Left forelimb (tissue), 1 donor: ENCODE measurements at places on chromosomes 2 and 18.

GRCh38 chr2:16661936-16662839 is 3.4 kb downstream of the CYRIA start:
- DNase-seq: no peak

GRCh38 chr2:159605441-159606178 is 10.7 kb downstream of the BAZ2B start:
- DNase-seq: no peak

DNA sequence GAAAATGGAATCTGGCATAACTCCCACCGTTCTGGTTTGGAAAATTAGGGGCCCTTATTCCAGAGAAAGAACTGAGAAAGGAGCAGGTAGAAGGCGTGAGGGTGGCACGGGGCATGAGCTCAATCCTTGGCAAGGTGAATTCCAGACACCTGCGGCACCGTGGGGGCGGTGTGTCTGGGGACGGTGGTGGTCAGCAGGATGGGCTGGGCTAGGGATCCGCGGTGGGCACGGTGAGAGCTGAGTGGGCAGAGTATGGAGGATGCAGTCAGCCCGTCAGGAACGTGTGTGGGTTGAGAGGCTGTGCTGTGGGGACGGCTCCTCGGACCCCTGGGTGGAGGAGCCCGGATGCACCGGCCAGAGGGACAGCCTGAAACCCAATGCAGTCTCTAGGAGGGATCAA is 61.1 kb downstream of the GNAL start:
- no peak for DNase-seq

- DNase-seq: no peak
These were observed 20.8 kb upstream of the MYO3B start for GRCh38 chr2:170157025-170157684.

- no peak for DNase-seq
These were observed 376.5 kb downstream of the TMEM182 start for GRCh38 chr2:103138123-103138901.

DNA sequence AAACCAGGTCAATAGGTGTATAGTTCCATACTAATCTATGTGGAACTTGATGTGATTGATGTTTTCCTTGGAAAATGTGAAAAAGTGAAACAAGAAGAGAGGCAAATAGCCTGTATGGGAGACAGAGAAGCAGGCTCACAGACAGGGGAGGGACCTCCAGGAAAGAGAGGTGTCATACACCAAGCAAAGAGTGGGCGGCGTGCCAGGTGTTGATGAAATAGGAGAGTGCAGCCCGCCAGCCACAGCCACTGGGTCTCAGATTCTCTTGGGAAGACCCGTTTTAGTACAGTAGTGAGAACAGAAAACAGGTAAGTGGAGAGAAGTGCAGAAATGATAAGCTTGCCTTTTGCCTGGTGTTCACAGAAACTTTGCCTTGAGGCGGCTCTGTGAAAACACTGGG is 301.9 kb downstream of the ZNF407 start:
- no peak for DNase-seq

DNA sequence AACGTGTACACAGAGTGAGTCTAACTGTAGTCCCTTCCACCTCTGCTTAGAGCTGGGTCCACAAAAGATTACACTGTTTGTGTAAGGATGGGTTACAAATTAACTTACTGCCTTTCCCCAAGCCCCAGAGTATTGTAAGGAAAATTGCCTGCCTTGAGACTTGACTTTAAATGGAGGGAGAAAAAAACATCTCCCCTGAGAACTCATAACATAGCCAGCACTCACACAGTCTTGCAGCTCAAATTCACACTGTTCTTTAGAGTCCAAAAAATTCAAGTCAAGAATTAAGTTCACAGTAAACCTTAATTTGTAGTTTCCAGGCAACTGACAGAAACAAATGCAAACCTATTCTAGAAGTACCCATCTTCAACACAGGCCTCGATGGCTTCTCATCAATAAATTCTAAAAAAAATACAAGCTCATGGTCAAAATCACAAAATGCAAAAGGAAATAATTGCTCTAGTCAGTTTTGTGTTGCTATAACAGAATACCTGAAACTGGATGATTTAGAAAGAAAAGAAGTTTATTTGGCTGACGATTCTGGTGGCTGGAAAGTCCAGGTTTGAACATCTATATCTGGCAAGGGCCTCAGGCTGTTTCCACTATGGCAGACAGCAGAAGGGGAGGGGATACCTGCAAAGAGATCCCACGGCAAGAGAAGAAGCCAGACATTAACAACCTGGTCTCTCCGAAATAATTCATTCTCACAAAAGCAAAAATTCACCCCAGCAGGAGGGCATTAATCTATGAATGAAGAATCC is 34.6 kb upstream of the TMEM17 start:
- DNase-seq: no peak

DNA sequence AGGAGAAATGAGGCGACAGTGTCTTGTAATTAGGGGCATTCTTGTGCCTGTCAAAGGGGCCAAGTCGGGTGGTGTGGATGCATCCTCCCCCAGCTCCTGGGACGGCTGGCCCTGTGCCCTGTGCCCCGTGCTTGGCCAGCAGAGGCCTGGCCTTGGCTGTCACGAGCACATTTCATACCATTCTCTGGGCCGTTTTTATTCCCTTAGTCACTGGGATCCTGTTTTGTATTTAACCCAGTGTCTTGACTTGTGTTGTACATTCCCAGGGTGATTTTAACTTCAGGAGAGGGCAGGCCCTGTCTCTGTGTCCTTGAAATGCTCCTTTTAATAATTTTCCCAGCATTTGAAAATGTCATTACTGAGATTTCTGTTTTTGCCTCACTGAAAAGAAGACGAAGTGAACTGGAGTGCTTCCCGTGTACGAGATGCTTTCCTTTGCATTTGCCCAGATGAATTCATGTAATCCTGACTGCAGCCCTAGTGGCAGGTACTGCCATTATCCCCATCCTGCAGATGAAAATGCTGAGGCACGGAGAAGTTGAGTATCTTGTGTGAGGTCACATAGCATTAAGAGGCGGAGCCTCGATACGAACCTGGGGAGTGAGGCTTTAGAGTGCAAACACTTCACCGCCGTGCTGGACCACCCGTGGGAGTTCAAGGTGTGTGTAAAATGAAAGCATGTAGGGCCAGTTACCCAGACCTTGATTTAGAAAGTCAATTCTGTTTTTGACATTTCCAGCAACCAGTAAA is 57.0 kb downstream of the SH3RF3 start:
- DNase-seq: no peak

DNA sequence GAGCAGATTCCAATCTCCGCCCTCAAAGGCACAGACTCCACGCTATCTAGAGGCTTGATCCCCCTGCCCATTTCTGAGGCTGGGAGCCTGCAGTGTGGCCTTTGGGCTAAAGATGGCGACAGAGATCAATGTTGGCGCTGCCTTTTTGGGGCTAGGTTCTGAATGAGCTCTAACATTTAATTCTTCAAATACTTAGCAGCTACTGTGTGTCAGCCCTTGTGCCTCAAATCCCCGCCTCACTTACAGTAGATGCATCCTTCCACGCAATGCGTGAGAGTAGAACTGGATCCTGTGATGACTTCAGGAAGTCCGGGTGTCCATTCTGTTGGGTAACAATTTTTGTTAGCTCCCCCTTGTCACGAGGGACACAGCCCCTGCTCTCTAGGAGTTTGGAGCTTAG is 12.4 kb downstream of the IL1F10 start:
- DNase-seq: no peak

GRCh38 chr2:56753182-56753581 is 569.4 kb downstream of the CCDC85A start:
- no peak for DNase-seq

GRCh38 chr2:62801814-62802523 is 96.5 kb downstream of the EHBP1 start:
- no peak for DNase-seq

DNA sequence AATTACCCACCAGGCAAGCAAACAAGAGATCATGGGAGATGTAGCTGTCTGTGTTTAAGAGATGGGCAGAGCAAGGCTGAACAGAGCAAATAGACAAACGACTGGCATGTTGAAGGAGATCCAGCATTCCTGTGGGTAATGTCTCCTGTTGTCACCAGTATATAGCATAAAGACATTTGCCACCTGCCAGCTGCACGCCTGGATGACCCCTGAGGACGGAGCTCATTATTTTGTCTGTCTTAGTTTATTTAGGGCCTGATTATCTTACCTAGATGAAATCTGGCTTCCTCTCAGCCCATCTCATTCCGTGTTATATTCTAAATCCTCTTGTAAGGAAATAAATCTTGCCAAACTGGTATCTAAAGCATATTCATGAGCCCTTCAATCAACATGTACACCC is 510.3 kb upstream of the LINC00305 start:
- DNase-seq: no peak

DNA sequence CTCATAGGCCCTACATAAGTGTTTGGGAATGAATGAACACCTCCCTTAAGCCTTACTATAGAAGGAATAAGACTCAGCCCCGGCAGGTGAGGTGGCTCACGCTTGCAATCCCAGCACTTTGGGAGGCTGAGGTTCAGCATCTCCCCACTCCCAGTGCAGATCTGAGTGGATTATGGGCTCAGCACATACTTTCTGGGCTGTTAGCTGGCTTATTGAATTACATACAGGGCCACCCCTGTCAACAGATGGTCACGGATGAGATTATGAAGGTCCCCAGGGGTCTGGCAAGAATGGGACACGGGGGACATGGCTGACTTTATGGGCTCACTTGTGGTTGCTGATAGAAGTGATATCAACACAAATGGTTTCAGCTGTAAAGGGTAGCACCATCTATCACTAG is 322.3 kb downstream of the TSN start:
- no peak for DNase-seq

- no peak for DNase-seq
These were observed 54.7 kb upstream of the FZD7 start for GRCh38 chr2:201978986-201979385.

GRCh38 chr18:49546719-49547273 is 15.1 kb upstream of the LIPG start:
- DNase-seq: no peak

DNA sequence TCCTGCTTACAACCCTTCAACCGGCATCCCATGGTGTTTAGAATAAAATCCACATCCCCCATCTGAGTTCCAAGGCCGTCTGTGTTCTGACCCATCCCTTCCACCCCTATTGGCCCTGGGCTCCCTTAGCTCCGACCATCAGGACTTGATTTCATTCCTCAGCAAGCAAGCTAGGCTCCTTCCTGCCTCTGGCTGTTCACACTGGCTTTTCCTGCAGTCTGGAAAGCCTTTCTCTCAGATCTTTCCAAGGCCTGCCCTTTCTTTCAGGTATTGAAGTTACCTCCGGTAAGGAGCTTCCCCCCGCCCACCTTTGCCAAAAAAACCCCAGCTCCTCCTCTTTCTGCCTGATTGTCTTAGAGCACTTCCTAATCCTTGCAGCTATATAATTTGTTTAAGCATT is 86.8 kb downstream of the CLIP4 start:
- DNase-seq: no peak

DNA sequence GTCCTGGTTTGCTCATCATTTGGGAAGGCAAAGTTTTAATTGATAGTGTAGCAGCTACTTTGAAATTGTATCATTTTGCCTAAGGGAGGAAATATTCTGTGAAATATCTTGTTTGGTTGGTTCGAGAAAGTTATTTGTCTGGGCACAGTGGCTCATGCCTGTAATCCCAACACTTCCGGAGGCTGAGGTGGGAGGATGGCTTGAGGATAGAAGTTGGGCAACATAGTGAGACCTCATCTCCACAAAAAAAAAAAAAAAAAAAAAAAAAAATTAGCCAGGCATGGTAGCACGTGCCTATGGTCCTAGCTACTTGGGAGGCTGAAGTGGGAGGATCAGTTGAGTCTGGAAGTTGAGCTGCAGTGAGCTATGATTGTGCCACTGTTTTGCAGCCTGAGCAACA is 3.1 kb upstream of the ADGRF3 start:
- no peak for DNase-seq

DNA sequence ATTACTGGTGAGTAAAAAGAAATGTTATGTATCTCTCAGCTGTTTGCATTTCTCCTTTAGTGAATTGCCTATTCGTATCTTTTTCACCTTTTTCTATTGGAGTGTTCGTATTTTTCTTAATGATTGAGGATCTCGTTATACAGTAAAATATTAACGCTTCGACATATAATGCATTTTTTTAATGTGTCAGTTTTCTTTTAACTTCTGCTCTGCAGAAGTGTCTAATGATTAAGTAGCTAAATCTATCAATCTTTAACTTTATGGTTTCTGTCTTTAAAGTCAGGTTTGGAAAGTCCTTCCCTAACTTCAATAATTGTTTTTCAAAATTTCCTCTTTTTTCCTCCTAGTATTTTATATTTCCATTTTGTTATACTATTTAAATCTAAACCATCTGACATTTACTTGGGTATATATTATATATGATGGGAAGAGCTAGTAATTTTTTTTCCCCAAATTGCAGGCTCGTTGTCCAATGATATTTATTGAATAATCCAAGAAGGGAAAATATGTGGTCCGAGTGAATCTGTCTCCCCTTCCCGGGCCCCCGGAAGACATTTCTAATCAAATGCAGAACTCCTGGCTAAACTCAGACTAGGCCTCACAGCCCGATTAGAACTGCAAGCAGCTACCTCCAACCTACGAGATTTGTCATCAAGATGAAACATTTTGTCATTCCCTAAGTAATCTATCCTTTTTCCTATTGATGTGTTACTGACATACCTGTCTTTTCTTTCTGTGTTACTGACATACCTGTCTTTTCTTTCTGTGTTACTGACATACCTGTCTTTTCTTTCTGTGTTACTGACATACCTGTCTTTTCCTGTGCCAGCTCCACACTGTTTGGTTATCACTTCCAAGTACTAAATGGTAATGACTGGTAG is 17.2 kb downstream of the PCBP1 start:
- peak; percentile 88 for DNase-seq

- no peak for DNase-seq
These were observed 122.9 kb downstream of the NCK2 start for GRCh38 chr2:105867587-105867986.

DNA sequence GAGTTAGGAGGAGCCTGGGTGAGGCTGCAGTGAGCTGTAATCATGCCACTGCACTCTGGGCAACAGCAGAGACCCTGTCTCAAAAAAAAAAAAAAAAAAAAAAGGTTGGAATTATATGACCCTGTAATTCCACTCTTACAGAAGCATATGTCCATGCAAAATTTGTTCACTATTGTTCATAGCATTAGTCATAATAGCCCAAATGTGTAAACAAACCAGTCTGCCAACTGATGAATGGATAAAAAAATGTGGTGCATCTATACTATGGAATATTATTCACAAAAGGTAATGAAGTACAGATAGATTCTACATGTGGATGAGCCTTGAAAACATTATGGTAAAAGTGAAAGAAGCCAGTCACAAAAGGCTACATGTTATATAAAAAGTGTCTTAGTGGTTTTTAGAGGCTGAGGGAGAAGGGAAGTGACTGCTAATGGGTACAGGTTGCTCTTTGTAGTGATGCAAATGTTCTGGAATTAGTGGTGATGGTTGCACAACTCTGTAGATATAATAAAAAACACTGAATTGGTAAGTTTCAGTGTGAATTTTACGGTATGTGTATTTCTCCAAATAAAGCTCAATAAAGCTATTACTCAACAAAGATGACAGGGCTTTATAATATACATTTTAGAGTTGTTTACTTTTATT is 9.4 kb downstream of the COA5 start:
- DNase-seq: no peak

- no peak for DNase-seq
These were observed 31.4 kb upstream of the MFSD6 start for GRCh38 chr2:190376591-190377245.
